ENCODE measurements at places on chromosomes 6 and 20.

DNA sequence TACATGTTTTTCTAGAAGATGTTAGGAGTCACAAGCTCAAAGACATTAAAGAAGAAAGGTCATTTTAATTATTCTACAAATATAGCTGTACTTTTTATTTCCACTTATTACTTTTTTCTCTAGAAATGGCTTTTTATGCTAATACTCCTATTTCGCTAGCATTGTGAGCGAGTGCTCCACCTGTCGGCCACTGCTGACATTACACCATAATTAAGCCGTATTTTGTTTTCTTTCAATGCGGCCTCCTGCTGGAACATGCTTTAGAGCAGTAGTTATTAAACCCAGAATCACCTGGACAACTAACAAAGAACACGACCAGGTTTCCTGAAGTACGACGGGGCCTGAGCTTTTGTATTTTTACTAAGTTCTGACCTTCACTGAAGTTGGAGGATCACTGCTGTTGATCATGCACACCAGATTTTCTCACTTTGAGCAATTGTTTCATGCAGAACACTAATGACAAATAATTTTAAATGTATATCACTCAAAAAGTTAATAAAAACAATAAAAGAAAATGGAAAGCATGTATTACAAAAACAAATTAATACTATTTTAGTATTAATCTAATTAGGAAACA, 74.1 kb upstream of the PAK5 start:
- DNase-seq: peak; percentile 39

DNA sequence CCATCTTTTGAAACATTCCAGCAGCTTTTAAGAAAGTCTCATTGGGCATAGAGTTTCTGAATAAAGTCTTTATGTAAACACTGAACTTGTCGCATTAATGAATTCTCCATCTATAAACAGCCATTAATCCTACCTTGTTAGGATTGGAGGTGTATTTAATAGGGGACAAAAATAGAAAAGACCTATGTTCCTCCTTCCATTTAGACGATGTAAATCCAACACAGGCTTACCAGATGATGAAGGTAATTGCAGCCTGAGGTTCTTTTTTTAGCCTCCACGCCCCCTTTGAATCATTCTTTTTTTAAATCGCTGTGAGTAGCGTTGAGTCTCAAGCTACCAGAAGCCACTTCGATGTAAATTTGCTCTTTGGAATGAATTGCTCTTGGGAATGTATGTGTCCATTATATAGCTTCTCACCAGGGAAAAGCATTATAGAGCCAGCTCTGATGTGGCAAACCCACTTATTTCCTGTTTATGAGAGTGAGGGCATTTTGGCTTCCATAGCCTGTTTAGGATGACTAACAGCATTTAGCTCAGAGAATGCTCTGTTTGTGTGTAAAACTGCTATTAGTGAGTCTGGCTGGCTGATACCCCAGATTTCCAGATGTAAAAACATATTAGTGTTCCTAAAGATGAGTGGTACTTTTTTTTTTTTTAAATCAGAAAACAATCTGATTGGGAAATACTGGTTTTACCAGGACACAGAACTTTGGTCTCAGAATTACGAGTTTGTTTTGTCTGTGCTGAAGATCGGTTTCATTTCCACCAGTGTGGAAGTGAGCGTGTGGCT, 74.9 kb upstream of the CLDN20 start:
- no peak for DNase-seq

GRCh38 chr6:88376197-88376596, 210.1 kb upstream of the CNR1 start:
- DNase-seq: no peak

GRCh38 chr6:119233312-119233984, 116.1 kb downstream of the MAN1A1 start:
- DNase-seq: no peak

- DNase-seq: no peak
These were observed 119.4 kb upstream of the GJE1 start for GRCh38 chr6:142013287-142013686.

DNA sequence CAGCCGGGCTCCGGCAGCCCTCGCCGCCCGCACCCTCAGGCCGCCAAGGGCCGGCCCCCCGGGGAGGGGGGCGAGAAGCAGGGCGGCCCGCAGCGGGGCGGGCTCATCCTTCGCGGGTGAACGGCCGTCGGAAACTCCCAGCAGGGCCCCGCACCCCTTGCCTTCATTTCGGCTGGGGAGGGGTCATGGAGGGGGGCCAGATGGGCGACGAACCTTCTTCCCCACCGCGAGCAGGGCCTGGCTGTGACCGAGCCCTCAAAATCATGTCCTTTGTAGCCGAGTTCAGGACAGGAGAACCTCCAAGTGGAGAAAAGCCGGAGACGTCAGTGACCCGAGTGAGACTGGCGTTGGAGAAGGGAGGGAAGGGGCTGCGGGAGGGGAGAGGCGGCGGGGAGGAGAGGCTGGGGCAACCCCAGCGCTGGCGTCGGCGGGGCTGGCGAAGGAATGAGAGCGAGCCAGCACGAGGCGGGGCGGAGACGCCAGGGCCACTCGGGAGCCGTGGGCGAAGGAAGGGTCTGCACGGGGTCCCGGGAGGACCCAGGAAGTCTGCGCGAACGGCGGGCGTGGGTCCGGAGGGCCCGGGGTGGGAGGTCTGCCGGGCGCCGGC, 571 bp upstream of the FOXC1 start:
- no peak for DNase-seq

DNA sequence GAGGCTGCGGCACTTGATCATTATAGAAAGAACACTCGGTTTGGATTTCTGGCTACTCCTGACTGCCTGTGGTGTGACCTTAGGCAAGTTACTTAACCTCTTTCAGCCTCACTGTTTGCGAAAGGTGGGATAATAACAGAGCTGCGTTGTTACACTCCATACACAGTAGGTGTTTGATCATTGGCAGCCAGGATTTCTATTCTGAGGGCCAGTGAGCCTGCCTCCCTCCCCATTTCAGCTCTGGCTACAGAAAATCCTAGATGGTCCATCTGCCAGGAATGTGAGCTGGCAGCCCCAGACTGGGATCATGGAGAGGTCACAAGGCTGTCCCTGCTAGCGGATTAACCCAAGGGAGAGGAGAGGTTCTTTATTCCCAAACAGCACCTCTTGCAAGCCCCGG, 2.7 kb downstream of the KCNB1 start:
- DNase-seq: no peak

DNA sequence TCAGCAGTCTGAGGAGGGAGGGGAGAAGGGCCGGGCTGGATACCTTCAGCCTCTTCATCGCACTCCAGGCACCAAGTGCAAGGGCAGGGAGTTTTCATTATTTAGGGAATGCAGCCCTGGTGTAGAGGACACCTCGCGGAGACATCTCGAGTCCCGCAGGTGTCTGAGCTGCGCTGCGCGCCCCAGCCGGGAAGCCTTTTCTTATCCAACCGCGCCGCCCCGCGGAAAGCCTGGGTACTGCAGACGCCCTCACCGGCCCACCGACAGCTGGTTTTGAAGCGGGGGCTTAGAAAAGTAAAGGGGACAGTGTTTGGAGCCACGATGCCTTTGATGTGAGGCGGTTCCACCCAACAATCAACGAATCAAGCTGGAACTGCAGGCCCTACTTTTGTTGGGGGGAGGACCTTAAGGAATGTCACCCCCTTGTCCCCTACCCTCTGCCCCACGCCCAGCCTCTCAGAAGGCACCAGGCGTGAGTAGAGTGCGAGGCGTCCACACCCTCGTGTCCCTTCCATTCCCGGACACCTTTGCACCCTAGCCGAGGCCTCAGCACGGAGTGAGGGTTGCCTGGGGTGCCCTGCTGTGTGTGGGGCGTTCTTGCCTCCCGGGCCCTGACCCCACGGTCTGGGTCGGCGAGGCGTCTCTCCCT, 8.6 kb downstream of the NKX2-2 start:
- DNase-seq: peak; percentile 82

- DNase-seq: no peak
These were observed 77.9 kb downstream of the TNFAIP3 start for GRCh38 chr6:137944793-137945498.

GRCh38 chr6:107709341-107709740, 114.8 kb downstream of the SCML4 start:
- DNase-seq: no peak

DNA sequence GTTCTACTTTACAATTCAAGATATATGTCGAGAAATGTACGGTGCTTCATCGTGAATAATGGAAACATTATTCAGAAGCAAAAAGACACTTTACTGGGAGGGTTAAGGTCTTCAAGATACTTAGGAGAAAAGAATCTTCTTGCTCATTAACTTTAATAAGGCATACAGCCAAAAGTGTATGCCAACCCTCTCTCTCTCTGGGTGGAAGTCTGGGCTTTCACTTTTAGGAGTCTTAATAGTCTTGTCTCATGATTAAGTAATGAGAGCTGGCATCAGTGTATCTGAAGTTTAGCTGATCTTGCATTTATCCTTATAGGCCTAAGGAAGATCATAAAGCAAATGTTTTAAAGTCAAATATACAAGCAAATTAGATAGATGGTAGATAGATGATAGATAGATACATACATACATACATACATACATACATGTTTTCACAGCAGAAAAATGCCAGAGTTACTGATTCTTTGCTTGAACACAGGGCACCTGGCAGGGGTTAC, 21.5 kb downstream of the OLIG3 start:
- DNase-seq: no peak

- DNase-seq: no peak
These were observed 530 bp upstream of the NEDD9 start for GRCh38 chr6:11232770-11233626.

- no peak for DNase-seq
These were observed 27.5 kb upstream of the AGPAT4 start for GRCh38 chr6:161301338-161301737.

DNA sequence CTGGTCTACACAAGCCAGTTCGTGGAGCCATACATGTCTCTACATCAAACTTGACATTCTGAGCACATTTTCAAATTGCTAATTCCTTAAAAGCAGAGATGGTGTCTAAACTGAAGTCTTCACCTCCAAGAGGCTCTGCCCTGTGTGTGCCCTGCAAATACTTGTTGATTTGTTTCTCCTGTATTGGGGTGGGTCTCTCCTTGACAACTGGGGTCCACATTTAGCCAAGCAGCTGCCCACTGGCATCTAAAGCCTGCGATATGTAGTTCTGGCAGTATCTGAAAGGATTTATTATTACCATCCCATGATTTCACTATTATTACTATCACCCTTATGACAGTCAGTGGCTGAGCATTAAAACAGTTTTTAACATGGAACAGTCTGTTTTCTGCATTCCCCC, 45.9 kb upstream of the PKHD1 start:
- DNase-seq: no peak

- DNase-seq: no peak
These were observed 8.0 kb upstream of the RIPOR2 start for GRCh38 chr6:24943774-24944173.

- peak; percentile 29 for DNase-seq
These were observed 394.2 kb downstream of the BMP2 start for GRCh38 chr20:7161690-7162089.

DNA sequence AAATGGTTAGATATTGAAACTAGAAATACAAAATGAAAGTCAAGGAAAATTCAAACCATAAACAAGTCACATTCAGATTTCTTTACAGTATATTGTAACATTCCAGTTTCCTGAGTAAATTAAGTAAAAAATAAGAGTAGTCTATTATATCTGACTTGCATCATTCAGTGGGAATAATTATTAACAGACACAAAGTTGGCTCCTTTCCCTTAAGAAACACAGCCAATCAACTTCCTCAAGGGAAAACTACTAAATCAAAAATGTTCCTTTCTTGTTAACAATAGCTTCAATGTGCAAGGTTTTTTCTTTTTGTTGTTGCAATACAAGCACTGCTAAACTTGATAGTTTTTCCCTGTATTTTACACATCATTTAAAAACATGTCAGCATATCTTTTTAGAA, 33.2 kb downstream of the DNAAF9 start:
- DNase-seq: no peak

GRCh38 chr20:57874141-57874540, 164.3 kb upstream of the PMEPA1 start:
- DNase-seq: no peak

DNA sequence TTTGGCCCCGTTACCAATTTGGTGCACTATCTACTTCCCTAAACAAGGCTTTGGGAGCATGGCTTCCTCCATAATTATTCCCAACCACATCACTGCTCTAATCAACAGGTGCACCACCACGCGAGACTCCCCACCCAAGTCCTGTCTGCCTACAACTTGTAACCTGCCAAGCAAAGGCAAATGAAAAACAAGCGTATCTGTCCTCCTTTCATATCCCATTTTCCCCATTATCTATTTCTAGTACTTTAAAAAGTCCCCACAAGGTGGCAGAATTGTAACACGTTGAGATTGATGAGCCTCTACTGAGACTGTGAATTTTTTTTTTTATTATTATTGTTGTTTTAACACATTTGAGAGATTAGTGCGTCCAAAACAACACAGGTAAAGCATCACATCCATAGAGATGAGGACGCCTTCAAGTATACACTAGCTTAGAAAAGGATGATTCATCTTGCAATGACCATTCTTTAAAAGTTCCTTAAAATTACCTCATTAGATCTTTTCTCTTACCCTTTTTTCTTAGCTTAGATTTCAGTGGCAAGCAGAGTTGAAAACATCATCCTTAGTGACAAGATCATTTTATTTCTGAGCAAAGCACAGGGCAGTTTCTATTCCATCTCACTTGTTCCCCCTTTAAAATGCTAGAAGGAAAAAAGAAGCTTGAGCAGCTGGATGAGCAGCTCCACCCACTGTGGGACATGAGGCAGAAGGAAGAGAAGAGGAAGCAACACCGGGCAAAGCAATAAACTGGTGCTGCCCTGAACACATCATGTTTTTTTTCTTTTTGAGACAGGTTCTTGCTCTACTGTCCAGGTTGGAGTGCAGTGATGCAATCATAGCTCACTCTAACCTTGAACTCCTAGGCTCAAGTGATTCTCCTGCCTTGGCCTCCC, 210.8 kb downstream of the ARHGAP18 start:
- peak; percentile 25 for DNase-seq

- DNase-seq: no peak
These were observed 5.3 kb upstream of the LINC00237 start for GRCh38 chr20:21111416-21111815.

GRCh38 chr6:53986165-53986720, 125.0 kb upstream of the MLIP start:
- DNase-seq: peak; percentile 22

DNA sequence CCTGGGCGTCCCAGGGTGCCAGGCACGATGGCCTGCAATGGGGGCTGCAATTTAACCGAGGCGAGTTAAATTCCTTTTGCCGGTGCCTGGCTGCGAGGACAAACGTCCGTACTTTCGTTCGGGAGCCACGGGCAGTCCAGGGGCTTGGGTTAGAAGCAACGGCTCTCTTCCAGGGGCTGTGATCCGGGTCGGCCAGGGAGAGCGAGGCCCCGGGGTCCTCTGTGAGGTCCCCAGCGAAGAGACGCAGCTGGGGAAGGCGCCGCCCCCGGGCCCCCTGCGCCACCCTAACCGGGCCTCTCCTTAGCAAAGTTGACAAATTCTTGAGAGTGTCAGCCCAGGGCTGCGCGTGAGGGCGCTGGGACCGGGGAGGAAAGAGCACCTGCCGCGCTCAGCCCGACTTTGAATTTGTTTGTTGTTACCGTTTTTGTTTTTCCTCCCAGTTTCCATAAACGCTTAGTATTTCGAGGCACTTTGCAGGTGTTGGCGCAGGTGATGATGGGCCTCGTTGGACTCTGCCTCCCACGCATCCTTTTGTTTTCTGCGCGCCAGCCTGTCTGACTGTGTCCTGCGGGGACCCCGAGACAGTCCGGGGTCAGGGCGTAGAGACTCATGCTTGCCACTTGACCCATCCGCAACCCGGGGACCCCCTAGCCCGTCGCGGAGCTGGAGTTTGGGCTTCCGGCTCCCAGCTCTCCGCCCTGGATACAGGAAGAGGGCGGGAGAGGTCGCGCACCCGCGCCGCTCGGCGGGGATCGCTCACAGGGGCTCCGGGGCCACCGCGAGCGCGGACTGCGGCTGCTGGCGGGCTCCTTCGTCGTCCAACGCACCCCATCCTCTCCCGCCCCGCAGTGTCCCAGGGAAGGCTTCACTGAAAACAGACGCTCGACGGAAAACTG, 5.8 kb downstream of the OLIG3 start:
- DNase-seq: no peak
